SK-N-SH (cell line): ENCODE measurements at places on chromosomes 6 and 20.

- no peak for DNase-seq
Measured at GRCh38 chr6:43476746-43477145, 624 bp upstream of the TJAP1 start.

- no peak for DNase-seq
Measured at GRCh38 chr6:13423252-13423651, 64.1 kb downstream of the GFOD1 start.

GRCh38 chr6:84546427-84546914 lies 217.9 kb downstream of the TBX18 start:
- peak; percentile 27 for DNase-seq

DNA sequence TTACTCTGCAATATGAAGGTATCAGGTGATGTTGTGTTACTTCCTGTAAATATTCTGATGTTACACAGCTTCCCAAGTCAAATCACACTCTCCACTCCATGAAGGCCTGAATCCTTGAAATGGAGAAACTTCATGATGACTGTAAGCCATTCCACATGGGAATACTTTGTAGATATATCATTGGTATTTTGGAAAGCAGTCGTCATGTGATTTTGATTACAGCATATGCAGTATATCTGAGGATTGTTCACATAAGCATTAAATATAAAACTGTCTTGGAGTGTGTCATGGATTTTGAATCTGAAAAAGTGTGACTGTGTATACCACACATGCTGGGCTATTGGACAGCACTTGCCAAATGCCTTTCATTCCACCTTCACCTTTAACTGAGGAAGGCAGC lies 118.3 kb upstream of the EXOC2 start:
- DNase-seq: no peak

DNA sequence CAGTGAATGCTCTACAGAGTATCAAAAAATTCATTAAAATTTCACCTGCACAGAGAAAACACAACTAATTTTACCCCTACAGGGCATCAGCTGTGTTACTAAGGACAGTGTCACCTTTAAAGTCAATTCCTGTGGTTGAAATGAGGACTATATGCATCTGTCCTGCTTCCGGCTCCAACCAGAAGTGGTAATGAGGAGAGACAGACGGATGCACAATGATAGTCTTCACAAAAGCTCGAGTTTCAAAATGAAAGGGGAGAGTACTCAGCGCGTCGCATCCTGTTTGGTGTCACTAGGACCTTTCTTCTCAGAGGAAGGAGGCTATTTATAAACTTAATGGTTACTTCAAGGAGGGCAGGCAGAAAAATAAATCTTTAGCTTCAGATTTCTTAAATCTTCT lies 86.5 kb downstream of the LYRM4 start:
- no peak for DNase-seq

- no peak for DNase-seq
Measured at GRCh38 chr6:161104966-161105365, 113.4 kb downstream of the MAP3K4 start.
